ENCODE measurements at places on chromosomes 6 and 20.

DNA sequence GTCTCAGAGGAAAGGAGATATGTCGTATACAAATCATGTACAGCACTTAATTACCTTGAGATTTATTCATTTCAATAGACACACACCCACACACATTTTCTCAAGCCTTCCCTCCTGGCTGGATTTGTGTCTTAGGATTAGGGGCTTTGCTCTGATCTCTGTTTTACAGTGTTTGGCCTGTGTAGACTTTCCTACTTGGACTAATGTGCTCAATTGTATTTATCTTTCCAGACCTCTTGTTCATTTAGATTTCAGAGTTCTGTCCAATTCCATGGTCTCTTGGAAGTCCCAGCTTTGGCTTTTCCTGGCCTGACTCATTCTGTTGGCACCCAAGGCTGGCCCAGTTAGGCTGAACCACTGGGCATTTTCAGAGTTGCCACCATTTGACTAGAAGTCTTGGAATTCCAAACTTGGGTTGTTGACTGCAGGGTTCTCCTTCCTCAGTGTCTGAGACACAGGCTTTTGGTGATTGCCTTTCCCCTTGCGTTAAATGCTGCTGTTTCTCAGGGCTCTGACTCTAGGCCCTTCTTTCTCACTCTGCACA lies 8.9 kb upstream of the RFPL4B start:
- no peak for DNase-seq

DNA sequence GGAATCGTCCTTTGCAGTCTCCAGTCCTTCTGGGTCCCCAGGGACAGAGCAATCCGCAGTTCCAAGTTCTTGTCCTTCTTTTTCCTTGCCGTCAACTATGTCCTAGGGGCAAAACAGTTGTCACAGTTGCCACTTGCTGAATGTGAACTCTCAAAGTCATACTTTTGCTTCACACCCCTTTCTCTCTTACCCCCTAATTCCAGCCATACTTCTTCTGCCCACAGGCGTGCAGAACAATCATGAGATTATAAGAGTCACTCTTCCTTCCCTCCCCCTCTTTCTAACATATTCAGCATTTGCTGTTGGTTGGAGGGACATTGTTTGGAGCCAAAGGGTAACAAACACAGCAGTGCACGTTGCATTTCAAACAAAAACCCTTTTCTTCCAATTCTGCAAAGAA lies 74.4 kb downstream of the BCAS1 start:
- no peak for DNase-seq

DNA sequence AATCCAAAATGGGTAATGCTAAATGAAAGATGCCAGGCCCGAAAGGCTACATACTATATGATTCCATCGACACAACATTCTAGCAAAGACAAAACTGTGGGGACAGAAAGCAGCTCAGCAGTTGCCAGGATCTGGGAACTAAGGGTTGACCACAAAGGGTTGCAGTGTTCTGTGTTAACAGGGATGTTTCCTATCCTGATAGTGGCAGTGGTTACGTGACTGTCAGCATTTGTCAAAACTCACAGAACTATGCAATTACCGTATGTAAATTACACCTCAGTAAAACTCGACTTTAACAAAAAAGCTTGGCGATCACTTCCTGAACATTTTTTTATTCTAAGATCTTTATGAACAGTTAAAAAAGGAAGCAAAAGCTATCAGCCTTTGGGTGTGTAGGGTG lies 83.9 kb downstream of the BANF2 start:
- DNase-seq, result no peak

GRCh38 chr20:23296841-23297701 lies 53.5 kb upstream of the NXT1 start:
- DNase-seq, result no peak

DNA sequence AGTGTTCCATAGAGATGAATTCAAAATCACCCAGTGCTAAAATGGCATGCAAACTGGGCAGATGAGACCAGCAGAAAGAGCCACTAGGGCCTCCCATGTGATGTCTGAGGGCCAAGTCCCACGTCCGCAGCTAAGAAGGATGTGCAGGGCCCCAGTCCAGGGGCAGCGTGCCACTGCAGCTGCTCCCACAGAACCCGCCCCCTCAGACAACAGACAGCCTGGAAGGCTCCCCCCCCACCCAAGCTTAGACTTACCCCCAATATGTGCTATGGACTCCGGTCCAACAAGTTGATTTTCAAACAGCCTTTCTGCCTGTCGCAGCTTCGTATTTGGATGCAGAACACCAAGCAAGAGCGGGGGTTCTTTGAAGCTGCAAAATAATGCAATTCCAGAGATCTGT lies 14.0 kb downstream of the APMAP start:
- DNase-seq, result no peak

DNA sequence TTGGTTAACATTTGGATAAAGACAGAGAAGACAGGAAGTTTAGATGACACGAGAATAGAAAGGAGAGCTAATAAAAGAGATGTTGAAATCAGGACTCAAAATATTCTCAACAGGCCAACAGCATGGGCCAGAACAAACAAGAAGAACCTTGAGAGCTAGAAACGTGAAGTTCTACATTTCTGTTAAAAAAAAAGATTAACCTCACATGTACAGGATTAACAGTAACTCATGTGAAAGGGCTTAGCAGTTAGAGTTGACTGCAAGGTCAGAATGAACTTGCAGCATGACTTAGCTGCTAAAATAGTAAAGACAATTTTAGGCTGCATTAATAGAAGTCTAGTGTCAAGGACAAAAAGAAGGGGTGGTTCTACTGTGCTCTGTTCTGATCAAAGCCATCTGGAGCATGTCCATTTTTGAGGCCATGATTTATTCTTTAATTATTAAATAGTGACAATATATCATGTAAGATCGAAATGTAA lies 331.1 kb upstream of the HSF2 start:
- no peak for DNase-seq

DNA sequence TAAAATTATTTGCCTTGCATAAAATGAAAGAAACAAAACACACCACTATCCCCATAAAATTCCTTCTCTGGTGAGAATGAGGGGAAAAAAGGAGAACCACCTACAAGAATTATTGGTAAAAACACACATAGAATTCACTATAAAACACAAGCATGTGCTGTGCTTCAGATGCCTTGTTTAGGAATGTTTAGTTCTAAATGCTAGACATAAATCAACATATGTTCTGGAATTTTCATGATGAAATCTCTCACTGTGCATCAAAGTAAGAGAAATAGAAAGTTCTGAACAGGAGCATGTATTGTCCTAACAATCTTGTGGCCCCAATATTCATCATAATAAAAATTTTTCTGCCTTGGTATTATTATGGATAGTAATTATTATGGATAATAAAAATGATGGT lies 111.0 kb downstream of the PLCB4 start:
- no peak for DNase-seq

DNA sequence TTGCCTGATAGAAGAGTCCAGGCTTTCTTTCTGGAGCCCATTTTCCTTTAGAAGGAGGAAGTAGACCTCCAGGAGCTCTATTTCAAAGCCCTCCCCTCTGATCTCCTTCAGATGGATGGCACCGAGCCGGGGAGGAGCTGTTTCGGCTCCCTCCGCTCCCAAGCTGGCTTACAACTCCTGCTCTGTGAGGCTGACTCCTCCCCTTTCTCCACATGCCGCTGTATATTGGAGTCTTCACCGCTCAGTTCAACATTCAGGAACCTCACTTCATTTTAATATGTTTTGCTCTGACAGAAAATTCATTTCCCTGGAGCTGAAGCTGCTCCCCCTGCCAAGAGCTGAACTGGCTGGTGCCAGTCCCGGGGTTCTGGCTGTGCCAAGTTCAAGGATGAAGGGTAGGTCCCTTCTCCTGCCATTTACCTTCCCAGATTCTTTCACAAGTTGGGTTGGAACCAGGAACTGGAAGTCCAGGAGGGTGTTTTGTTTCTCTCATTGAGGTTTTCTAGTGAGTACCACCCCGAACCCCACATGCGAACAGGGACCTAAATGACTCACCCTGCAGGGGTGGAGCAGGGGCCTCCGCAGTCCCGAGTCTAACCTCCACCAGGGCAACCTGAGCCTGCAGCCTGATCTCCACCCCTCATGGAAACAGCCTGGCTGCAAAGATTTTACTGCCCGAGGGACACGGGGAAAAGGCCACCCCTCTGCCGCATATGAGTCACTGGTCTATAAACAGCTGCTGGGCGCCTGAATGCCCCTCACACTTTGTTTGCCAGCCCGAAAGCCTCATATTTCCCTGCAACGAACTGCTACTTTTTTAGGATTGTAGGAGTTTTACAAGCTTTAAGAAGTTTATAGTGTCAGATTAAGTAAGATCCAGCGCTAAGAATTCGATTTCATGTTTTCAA lies 68.6 kb upstream of the FOXA2 start:
- no peak for DNase-seq

GRCh38 chr6:150328744-150329405 lies 39.9 kb upstream of the IYD start:
- DNase-seq, result no peak

GRCh38 chr20:23437126-23437899 lies 2.2 kb upstream of the CSTL1 start:
- DNase-seq, result no peak

- DNase-seq, result no peak
Observed at GRCh38 chr6:116385459-116385802, 14.7 kb downstream of the DSE start.

- no peak for DNase-seq
Observed at GRCh38 chr20:3767110-3767426, 485 bp downstream of the ADISSP start.

GRCh38 chr6:41707565-41708200 lies 27.7 kb downstream of the TFEB start:
- DNase-seq, result no peak

GRCh38 chr6:36598739-36599318 lies 4.7 kb downstream of the SRSF3 start:
- DNase-seq, result no peak

GRCh38 chr6:22807818-22808217 lies 238.5 kb downstream of the HDGFL1 start:
- DNase-seq, result no peak

GRCh38 chr6:11835065-11835464 lies 56.5 kb upstream of the ADTRP start:
- DNase-seq, result no peak

DNA sequence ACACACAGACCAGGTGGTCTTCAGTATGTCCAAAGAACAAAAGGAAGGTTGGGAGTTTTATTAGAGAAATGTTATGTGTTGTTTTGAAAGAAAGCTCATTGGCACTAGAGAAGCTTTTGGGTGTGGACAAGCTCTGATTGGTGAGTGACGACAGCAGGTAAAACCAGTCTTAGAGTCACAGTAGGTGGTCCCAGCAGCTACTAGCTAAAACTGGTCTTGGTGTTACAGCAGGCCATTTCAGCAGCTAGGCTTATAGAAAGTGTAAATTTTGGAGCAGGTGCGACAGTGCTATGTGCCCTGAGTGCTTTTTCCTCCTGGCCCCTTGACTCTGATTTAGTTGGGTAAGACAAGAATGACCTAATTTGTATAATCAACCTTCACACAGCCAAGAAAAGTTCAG lies 3.6 kb downstream of the CLDN20 start:
- DNase-seq, result no peak

- DNase-seq, result no peak
Observed at GRCh38 chr20:10832141-10832540, 158.3 kb upstream of the JAG1 start.

GRCh38 chr20:37385176-37385575 lies 39.2 kb downstream of the SRC start:
- DNase-seq, result no peak

- peak; percentile 2 for DNase-seq
Observed at GRCh38 chr6:90572856-90573255, 14.0 kb downstream of the MAP3K7 start.

DNA sequence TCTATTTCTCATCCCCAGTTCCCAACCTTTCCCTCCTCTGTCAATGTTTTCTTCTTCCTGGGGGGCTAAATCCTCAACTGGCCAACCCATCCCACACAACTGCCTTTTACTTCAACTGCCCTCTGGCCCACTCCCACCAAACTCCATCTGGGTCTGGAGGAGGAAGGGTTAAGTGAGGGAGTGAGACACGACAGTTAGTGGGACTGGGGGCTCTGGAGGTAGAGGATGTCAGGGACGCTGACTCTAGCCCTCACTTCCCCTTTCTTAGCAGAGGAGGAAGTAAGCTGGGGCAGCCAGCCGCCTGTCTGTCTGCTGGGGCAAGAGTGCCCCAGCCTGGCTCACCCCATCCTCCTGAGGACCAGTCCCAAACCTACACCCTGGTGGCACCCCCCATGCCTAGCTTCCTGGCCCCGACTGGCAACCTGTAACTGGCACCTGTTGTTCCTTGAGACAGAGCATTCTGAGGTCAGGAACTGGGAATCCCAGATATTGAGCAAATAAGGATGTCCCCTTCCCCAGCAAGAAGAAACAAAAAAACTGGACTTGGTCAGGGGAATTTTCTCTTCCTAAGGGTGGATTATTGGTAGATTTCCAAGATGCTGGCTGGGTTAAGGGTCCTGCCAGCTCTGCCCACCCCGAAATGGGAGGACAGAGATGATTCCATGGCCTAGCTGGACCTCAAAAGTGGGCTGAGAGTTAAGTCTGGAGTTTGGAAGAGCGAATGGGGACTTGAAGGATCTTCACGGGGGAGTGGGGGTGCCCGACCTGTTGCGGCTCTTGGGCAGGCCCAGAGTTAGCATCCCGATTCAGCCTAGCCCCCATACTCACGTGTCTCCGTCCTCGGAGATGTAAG lies 971 bp downstream of the NFKBIE start:
- DNase-seq, result no peak

- no peak for DNase-seq
Observed at GRCh38 chr6:159257846-159258245, 88.6 kb downstream of the FNDC1 start.

- DNase-seq, result peak; percentile 4
Observed at GRCh38 chr6:159008656-159009288, 8.8 kb upstream of the RSPH3 start.

DNA sequence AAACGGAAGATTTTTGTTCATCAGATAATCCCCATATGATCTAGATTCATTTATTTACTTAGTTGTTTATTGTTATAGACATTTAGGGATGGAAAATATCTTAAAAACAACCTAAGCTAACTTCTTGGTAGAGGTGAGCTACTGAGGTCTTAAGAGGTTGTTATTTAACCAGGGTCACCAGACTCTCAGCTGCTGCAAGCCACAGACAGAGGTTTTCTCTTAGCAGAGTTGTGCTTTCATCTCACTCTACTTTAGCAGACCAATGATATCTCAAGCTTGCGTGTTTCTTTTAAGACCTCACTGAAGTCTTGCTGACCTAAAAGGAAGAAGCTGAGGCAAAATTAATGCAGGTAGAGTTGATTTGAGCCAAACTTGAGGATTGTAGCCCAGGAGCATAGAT lies 43.6 kb downstream of the NCOA7 start:
- no peak for DNase-seq

DNA sequence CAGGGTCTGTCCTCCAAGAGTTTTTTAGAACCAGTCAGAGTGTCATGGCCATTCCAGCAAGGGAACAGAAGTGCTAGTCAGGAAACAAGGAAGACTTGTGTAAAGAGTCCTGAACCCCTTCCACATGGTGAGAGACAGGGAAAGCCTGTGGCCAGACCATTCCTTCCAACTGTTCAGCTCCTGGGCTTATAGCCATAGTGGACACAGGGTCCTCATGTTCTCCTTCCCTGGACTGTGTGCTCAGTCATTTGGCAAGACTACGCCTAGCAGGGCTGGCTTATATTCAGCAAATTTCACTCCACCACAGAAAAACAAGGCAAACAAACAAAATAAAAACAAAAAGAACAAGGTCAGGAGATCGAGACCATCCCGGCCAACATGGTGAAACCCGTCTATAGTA lies 60.5 kb downstream of the NRN1 start:
- DNase-seq, result no peak

Data from NCI-H345 (cell line).